Activated CD4-positive, alpha-beta T cell treated with anti-CD3 and anti-CD28 coated beads, Interleukin-2, amount 10 ng/mL, durations not matched to agents 24 days and 14 days (primary cell): ENCODE measurements at places on chromosomes 1 and 21. TPM values are rescaled to one million over a fixed set of nuclear protein-coding genes. Genes with fewer than 3 reads are reported as not detected.

Gene NBPF9
- total RNA-seq, result 19.5 and 20.0 TPM in 2 replicates

- H3K4me3 ChIP-seq, result peak overlapping the region; percentile 94
- H3K4me1 ChIP-seq, result peaks cover 39% of the 10 kb centered on the region
- no peaks in the 10 kb centered on the region for H3K36me3 ChIP-seq
- H3K27me3 ChIP-seq, result no peaks in the 10 kb centered on the region
- DNase-seq, result peak; percentile 95
Observed at GRCh38 chr1:225467193-225468020, 39.6 kb upstream of the LBR start.

- no peak overlapping the region for H3K4me3 ChIP-seq
- no peak for DNase-seq
- H3K27ac ChIP-seq, result no peak overlapping the region
- H3K36me3 ChIP-seq, result no peaks in the 10 kb centered on the region
Observed at GRCh38 chr1:70384542-70384941, 26.5 kb upstream of the CTH start.

Gene ZBTB37
- total RNA-seq, result 8.7 and 9.1 TPM in 2 replicates

Gene CACYBP
- total RNA-seq, result 385 and 389 TPM in 2 replicates

Gene LRRN2
- total RNA-seq, result 0.05 TPM in 1 of 2 replicates, not detected in the other
